ENCODE measurements at places on chromosomes 13 and 19. TPM values are rescaled to one million over a fixed set of nuclear protein-coding genes. Genes with fewer than 3 reads are reported as not detected.

The STXBP2 gene
- 23.4 TPM for total RNA-seq

The LILRA6 gene
- total RNA-seq, result 5.2 TPM

The ZNF563 gene
- 3.1 TPM for total RNA-seq

The C1QTNF9 gene
- total RNA-seq, result 0.41 TPM

The N4BP2L1 gene
- 31.7 TPM for total RNA-seq

The CLDN10 gene
- total RNA-seq, result not detected

The ZFP28 gene
- 15.8 TPM for total RNA-seq

The ACP7 gene
- total RNA-seq, result not detected

The MISP gene
- 2.2 TPM for total RNA-seq

The ZNF677 gene
- 21.7 TPM for total RNA-seq

The INSL3 gene
- total RNA-seq, result not detected

The SLITRK1 gene
- total RNA-seq, result not detected

The ADGRE2 gene
- 9.9 TPM for total RNA-seq

The CABP5 gene
- total RNA-seq, result not detected

The TNNI3 gene
- total RNA-seq, result not detected

The TNFSF13B gene
- 11.2 TPM for total RNA-seq

The FBXW9 gene
- 3.0 TPM for total RNA-seq

The TMPRSS9 gene
- 0.54 TPM for total RNA-seq

The GPR12 gene
- total RNA-seq, result not detected

The RTBDN gene
- not detected for total RNA-seq

The FARP1 gene
- 17.6 TPM for total RNA-seq

The IZUMO2 gene
- not detected for total RNA-seq

The MEGF8 gene
- total RNA-seq, result 19.5 TPM

The PSG5 gene
- not detected for total RNA-seq

The LGI4 gene
- 17.4 TPM for total RNA-seq

The FAM83E gene
- not detected for total RNA-seq

The ZNF99 gene
- not detected for total RNA-seq

The OR7A5 gene
- not detected for total RNA-seq

The CYP4F22 gene
- total RNA-seq, result not detected
